ENCODE measurements at places on chromosomes 3 and 15.
A peak's percentile ranks its signal among the peaks of the same experiment; 100 is the strongest.

DNA sequence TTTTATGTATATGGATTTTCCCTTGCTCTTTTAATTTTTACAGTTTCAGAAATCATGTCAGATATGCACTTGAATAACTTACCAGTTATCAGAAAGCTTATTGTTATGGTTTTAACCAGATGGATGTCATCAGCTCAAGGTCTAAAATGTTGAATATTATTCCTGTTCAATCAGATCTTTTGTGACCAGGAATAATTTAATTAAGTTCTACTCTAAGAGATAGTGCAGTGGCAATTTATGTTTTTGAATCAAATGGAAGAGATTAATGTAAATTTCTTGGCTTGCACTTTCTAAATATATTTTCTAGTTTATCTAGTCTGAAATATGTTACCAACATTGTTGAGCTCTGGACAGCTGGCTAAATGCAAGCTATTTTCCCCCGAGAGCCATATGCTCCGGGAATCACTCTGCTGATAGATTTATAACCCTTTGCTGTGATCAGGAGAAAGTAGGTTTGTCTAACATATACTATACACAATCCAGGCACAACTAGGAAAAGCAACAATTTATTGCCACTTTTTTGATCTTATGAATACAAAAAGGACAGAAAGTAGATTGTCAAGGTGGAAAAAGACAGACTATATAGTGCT is 76.8 kb upstream of the CD96 start:
- DNase-seq: no peak

DNA sequence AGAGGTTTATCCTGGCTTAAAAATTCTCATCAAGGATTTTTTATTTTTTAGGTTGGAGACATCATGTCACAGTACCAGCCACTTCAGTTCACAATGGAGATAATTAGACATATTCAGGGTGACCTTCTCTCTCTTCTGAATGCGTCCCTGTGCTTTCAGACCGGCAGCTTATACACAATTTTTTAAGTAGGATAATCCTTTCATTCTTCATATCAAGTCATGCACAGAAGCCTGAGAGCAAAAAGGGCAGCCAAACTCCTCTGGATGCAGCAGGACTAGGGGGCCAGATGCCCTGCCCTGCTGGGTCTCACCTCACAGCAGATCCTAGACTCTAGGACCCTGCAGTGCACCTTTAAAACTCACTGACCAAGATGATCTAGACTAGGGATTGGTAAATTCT is 210.4 kb downstream of the ERC2 start:
- DNase-seq: no peak

GRCh38 chr3:104909198-104909597 is 457.5 kb upstream of the ALCAM start:
- DNase-seq: no peak

- peak; percentile 5 for DNase-seq
Measured at GRCh38 chr15:80567721-80568157, 127.4 kb upstream of the ABHD17C start.

DNA sequence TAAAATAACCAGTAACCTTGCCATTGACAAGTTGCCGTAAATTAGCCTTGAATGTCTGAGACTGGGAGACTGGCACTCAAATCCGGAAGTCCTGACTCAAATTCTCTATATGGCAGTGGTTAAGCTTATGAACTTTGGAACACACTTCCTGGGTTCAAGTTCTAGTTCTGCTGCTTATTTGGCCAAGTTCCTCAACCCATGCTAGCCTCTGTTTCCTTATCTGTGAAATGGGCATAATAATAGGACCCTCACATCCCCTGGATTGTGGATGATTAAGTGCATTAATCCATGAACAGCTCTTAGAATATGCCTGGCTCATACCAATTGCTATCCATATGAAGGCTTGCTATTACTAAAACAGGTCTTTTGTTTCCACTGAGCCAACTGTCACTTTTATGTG is 311.5 kb downstream of the EDEM1 start:
- no peak for DNase-seq

DNA sequence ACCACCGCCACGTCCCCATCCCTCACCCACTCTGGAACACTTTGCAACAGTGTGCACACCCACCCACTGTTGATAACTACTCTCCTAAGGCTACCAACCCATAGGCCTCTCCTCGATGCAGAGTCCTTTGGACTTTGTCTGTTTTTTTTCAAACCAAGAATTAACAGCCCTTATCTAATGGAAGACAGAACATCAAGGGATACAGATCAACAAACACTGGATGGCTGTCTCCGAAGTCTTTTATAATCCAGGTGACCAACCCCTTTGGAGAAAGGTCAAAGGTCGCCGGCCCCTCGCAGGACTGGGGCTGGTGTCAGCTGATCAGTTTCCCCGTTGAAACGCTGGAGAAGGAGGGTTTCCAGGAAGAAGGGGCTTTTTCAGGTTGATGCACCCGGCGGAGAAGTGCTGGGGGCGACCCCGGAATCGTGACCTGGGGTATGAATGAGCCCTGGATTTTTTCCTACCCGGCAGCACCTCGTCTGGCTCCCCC is 532 bp downstream of the B4GALT4 start:
- DNase-seq: no peak

- DNase-seq: peak; percentile 46
Measured at GRCh38 chr3:17023006-17023664, 138.4 kb downstream of the PLCL2 start.

GRCh38 chr3:182626484-182627467 is 166.5 kb upstream of the ATP11B start:
- DNase-seq: no peak

- DNase-seq: no peak
Measured at GRCh38 chr3:128282380-128283196, 129.3 kb downstream of the EEFSEC start.

- DNase-seq: no peak
Measured at GRCh38 chr3:177135841-177136492, 61.3 kb downstream of the TBL1XR1 start.

DNA sequence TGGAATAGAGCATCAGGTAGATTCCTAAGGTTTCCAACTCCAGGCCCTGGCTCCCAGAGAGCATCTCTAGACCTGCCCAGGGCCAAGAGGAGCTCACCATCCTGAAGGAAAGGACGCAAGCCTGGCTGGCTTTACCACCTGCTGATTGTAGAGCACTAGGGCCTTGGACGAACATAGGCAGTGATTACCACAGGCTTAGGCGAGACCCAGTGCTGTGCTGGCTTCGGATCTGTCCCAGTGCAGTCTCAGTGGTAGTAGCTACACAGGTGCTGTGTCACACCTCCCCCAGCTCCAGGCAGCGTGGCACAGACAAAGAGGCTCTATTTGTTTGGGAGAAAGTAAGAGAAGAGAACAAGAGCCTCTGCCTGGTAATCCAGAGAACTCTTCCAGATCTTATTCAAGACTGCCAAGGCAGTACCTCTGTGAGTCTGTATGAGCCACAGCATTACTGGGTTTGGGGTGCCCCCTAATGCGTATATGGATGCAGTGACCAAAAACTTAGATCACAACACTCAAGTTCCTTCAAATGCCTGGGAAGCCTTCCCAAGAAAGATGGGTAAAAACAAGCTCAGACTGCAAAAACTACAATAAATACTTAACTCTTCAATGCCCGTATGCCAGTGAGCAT is 25.4 kb downstream of the ISG20 start:
- DNase-seq: peak; percentile 73

DNA sequence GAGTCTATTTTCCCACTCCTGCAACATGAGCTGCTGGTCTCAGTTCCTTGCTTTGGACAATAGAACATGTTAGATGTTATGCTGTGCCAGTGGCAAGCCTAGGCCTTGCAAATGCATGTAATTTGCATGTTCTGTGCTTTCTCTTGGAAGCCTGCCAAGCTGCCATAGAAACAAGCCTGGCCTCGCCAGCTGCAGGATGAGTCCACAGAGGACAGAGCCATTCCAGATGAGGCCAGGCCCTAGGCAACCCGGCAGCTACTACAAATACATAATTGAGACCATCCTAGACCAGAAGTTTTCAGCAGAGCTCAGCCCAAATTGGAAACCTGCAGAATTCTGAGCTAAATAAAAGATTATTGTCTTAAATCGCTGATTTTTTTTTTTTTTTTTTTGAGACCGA is 39.6 kb downstream of the TRIM69 start:
- DNase-seq: no peak

DNA sequence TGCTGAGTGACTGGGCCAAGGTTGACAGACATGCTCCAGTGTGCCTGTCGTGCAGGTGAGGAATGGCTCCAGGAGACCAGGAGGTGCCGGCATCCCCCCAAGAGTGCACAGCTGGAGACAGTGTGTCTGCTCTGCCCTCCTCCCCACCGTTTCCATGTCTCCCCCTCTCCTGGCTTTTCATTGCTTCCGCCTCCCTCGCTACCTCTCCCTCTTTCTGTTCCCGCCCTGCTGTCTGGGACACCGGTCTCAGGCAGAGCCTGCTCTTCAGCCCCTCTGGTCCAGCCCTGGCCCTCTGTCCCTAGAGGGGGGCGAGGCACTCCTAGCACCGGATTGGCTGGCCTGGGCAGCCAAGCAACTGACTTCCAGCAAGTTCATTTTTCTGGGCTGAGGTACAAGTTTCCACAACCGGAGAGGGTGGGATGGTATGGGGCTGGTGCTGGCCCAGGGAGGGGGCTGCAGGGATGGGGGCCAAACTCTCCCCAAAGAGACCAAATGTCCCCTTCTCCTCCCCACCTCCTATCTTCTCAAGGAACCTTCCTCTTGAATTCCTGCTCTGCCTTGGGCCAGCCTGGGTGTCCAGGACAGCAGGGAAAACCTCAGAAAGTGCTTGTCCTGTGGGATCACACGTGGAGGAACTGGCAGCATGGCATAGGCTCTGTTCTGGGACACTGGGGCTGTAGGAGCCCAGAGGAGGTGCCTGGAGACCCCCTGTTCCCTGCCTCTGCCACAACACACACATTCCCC is 32.6 kb downstream of the PRKCD start:
- no peak for DNase-seq

- DNase-seq: no peak
Measured at GRCh38 chr3:2984831-2985220, 125.3 kb downstream of the IL5RA start.

- no peak for DNase-seq
Measured at GRCh38 chr3:13145826-13146642, 72.8 kb upstream of the IQSEC1 start.

DNA sequence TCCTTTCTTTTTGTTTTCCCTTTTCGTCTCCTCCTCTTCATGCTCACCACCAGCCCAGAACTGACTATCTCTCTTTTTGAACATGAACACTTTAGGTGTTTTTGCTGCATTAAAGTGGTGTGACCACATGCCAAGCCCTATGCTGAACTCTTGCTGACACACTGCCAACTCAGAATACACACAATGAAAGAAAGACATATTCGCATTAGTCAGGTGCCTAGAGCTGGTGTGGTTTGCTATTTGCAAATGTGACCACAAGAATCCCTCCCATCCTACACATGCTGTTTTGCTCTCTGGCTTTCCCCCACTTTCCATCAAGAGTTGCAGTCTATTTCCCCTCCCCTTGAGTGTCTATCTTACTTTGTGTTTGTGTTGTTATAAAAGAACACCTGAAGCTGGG is 967.8 kb upstream of the CFAP20DC start:
- DNase-seq: peak; percentile 71

DNA sequence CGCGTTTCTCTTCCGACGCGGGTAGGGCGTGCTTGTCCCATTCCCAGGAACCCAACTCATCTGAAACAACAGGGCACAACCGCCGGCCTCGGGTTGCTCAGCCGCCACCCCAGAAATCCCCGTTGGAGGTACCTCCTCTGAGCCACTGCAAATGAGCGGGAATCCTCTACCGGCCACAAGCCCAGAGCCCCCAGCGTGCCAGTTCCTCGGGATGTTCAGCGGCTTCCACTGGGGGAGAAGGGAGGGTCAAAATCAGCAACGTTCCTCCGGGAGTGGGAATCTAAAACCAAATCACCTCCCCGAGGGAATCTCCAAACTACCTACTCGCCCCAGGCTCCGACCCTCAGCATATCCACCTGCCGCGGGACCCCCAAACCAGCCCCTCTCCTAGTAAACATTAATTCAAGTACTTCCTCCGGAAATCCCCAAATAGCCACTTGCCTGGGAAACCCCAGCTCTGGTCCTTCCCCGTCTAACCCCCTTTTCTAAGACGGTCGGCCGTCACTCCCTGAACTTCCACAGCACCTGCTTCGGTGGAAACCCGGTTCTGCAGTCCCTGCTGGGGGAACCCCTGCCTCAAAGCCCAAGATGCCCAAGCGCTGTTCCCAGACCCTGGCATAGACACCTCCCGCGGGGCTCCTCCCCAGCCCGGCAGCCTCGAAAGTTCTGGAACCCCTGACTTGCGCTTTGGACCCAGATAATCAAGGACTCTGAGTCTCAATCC is 887 bp downstream of the OXTR start:
- no peak for DNase-seq

DNA sequence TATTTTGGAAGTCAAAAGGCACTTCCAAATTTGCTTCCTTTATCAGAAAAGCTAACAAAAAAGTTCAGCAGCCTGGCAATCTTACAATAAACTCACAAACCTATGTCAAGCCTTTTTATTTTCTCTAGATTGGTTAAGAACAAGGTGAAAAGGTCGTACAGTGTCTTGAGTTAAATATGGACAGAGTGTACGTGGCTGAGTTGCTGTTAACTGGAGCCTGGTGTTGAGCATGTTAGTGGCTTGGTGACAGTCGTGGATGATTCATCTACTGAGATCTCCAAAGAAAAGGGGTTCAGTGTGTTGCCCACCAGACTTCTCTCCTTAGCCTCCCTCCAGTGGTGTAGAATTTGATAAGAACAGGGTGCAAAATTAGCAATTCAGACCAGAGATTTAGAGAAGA is 89.7 kb downstream of the SSR3 start:
- DNase-seq: no peak

GRCh38 chr3:107531917-107532469 is 9.2 kb downstream of the BBX start:
- no peak for DNase-seq

DNA sequence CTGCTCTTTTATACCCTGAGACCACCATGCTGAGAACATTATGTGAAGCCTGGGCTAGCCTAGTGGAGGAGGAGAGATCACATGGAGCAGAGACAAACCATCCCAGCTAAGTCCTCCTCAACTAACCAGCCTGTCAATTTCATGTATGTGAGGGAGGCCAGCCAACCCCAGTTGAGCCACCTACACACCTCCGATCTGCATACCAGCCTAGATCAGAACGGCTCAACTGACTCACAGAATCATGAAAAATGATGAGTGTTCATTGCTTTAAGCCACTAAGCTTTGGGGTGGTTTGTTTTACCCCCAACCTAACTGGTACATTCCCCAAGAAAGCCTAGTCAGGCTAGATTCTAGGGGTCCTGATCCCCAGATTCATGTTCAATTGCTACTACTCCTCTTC is 19.4 kb upstream of the CA12 start:
- no peak for DNase-seq

DNA sequence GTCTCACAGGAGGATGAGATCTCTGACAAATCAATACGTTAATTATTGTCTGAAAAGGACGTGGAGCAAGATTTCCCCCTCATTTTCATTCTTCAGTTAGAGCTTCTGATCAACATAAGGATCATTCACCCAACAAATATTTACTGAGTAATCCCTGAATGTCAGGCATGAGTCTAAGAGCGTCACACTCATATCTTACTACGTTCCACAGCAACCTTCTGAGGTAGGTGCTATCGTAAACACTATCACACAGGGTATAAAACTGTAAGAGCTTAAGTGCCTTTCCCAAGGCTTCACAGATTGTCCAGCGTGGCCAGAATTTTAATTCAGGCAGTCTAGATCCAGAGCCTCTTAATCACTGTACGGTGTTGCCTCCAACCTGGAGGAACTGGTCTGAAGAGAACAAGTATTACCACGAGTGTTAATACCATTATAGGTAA is 10.6 kb upstream of the TM4SF1 start:
- DNase-seq: no peak

- DNase-seq: no peak
Measured at GRCh38 chr3:142888481-142889211, at the start of gene PCOLCE2. PCOLCE2 (minus strand) TSS chr3:142889083; CDS start chr3:142888896, 187 bp downstream.

All from CD4-positive, alpha-beta T cell treated with Interleukin-6 for 4 hours (primary cell).